ENCODE measurements at places on chromosomes 4 and X.

DNA sequence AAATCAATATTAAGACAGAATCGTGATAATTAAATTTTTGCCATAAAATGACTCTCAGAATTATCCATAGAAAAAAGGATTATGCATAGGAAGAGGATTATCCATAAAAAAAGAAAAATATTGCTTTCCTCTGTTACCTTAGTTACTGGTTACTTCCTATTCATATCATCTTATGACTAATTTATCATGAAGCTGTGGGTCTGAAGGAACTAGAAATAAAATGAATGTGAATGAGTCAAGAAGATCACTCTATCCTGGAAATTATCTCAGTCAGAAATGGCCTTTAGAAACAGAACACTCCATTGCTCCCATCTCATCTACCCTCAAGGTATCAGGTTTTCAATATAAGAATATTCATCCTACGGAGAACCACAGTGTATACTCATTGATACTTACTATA lies 19.4 kb downstream of the RPS6KA6 start:
- no peak for DNase-seq

DNA sequence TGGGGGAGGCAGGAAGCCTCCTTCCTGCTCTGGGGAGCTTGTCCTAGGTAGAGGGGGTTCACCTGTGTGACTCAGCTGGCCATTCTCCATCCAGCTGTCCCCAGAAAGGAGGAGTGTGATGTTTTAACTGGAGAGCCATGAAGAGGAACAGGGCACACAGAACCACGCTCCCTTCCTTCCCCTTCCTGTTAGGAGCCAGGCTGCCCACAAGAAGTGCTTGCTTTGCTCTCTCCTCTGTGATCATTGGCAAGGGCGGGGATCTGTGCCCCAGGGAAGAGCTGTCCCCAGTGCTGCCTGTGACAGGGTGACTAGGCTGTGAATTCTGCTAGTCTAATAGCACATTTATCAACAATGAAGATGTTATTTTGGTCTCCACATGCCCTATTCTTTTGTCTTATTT lies 169.6 kb upstream of the GATB start:
- DNase-seq, result no peak

- no peak for DNase-seq
These were observed 127.1 kb downstream of the CFAP299 start for GRCh38 chr4:80462621-80463091.

DNA sequence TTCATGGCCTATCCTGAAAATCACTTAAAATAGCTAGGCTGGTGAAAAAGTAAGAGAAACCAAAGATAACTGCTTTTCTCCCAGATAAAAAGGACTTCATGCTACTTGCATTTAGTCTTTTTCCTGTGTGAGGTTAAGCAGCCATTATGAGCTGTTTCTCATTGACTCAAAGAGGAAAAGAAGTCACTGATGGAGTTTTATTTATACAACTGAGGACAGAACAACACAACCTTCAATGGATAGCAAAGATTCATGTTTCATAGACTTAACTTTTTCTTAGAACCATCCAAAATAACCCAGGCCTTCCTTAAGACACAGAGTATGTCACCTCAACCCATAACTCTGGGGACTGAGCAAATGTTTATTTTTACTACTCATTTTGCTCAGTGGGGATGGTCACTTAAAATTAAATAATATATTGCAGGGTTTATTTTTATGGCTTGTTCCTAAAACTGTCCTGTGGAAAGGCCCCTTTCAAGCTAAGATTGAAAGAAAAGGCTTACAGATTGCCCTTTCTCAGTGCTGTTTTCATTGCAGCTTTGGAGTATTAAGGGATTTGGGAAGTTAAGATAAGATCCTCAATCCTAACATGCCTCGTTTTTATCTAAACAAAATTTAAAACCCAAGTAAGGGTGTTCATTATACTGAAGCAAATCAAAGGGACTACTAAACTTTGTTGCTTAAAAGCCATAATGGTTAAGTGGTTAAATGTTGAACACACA lies 252.6 kb upstream of the MAD2L1 start:
- no peak for DNase-seq

GRCh38 chr4:7894677-7895181 lies 44.9 kb downstream of the AFAP1 start:
- no peak for DNase-seq

DNA sequence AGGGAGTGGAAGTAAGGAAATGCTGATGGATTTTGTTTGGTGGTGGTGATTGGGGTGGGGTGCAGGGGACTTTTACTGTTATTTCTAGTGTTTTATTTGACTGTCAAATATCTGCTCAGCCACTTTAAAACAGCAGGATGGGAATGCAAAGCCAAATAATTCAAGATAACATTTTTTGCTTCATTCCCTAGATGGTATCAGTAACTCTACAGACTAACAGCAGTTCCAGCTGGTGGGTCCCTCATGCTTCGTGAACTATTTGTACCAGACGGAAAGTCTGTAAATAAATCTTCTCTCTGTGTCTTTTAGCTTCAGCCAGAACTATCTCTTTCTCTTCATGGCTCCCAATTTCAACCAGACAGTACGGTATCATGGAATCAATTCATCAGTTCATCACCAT lies 27.5 kb downstream of the GPR143 start:
- no peak for DNase-seq

DNA sequence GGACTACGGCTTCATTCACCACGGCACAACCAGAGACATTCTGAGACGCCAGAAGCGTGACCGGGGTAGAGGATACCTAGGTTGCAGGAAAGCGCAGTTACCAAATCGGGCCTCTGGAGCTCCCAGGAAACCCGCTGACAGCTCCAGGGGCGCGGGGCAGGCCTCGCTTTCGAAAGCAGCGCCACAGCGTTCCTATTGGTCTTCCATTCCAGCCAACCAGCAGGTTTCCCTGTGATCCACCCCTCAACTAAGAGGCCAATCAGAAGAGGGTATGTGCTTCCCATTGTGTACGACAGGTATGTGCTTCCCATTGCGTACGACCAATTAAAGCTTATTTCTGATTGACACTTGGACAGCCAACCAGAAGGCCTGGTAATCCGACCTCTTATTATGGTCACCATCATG lies 14.9 kb downstream of the SNX12 start:
- DNase-seq, result no peak

DNA sequence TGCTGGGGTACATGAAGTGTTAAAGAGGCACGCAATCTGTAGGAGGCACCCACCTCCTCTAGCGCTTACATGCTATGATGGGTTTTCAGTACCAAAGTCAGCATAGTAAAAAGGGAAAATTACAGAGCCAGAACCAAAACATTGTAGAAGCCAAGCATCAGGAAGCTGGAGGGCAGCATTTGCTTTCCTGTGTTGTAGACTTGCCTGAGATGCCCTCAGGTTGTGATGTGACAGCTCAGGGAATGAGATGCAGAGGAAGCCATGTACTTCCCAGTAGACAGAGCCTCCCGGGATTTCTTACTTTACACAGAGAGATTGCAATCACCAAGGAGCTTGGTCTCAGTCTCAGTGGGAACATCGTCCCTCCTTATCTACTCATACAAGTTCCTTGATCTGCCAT lies 161.5 kb downstream of the ARAP2 start:
- DNase-seq, result no peak

Measured in activated CD4-positive, alpha-beta T cell treated with anti-CD3 and anti-CD28 coated beads, Interleukin-2, amount 50 U/mL, for 1 hour (primary cell).